ENCODE measurements at places on chromosomes 7 and 10.

GRCh38 chr10:71212318-71213126 lies at the start of gene UNC5B:
Gene UNC5B (plus strand): TSS chr10:71212570. CDS start chr10:71212986, 416 bp downstream.
- peak; percentile 78 for DNase-seq

GRCh38 chr10:128432011-128432410 lies 305.8 kb upstream of the MKI67 start:
- no peak for DNase-seq

DNA sequence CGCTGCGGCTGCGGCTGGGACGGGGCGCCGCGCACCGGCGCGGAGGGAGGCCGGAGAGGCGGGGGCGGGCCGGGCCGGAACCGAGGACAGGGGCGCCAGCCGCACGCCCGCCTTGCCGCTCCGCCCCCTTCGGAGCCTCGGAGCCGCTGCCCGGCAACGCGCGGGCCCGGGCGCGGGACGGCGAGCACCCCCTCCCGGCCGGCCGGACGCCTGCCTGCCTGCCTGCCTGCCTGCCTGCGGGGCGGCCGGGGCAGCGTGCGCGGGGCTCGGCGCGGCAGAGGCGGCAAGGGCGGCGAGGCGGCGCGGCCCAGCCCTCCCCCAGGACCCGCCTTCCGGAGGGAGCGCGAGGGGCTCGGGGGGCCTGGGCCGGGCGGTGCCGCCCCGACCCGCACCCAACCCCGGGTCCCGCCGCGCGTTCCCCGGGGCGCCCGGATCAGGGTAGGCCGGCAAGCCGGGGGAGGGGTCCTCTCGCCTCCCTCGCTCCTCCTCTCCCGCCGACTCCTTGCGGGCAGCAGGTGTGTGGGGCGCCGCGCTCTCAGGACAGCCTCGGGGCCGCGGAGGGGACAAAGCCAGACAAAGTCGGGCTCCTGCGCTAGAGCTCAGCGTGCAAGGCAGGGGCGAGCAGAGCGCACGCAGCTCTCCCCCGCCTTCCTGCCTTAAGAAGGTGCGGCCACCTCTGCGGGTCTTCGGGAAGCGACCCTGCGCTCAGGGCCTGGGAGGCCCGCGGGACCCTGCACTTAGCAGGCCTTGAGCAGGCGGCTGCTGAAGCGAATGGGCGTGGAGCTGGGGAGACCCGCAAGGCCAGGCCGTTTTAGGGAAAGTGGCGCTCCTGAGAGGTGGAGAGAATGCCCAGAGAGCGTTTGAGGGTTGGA lies at the start of gene KIAA1549:
Gene KIAA1549, minus strand, starts transcription at position 58 of the 872 bp plus-strand sequence. CDS start 120 bp downstream, outside the sequence.
- DNase-seq, result peak; percentile 72

GRCh38 chr10:121741248-121741792 lies 143.1 kb upstream of the FGFR2 start:
- no peak for DNase-seq

DNA sequence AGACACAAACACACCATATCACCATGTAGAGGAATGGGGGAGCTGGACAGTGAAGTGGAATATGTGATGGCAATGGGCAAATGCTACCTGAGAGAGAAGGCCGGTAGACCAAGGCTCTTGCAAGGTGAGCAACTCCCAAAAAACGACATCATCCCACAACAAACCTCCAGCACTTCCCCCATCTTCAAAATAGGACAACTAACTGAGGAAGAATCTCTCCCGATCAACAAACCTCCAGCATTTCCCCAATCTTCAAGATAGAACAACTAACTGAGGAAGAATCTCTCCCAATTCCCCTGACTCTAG lies 387.2 kb downstream of the PARD3 start:
- DNase-seq, result no peak

GRCh38 chr10:86311190-86311589 lies 55.4 kb downstream of the GRID1 start:
- DNase-seq, result no peak

Measured in stimulated activated naive CD8-positive, alpha-beta T cell treated with anti-CD3 and anti-CD28 coated beads, Interleukin-15, Interleukin-2, amounts not matched to agents 100 U/mL and 50 U/mL, for 24 hours (primary cell).